ENCODE measurements at places on chromosomes 4 and X.

DNA sequence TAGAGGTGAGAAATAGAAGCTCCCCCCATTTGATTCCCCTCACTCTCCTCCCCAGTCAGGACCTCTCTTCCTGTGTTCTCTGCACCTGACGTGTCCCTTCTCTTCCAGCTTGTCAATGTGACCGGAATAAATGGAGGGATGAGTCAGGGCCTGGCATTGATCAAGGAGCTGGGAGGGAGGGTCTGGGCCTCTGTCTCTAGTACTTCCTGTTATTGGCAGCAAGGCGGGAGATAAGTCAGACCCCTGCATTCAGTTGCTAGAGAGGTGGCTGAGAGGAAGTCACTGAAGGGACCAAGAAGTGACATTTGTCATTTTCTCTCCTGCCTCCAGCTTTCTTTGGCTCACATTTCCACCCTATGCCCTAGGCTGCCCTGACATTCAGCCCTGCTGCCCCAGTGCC lies 35.1 kb upstream of the ZNF41 start:
- DNase-seq, result no peak

GRCh38 chr4:111027526-111027925 lies 404.6 kb upstream of the PITX2 start:
- no peak for DNase-seq

GRCh38 chr4:113674733-113675132 lies 86.8 kb downstream of the CAMK2D start:
- no peak for DNase-seq

GRCh38 chr4:120568731-120569130 lies 353.8 kb downstream of the PRDM5 start:
- DNase-seq, result no peak

GRCh38 chr4:154714339-154715040 lies 29.3 kb upstream of the LRAT start:
- no peak for DNase-seq

- DNase-seq, result no peak
These were observed 298.4 kb downstream of the ARHGAP10 start for GRCh38 chr4:148030193-148030873.

- no peak for DNase-seq
These were observed 3.2 kb downstream of the RPS6KA3 start for GRCh38 chrX:20263474-20263873.

GRCh38 chr4:150325872-150326271 lies 247.6 kb downstream of the DCLK2 start:
- DNase-seq, result no peak

DNA sequence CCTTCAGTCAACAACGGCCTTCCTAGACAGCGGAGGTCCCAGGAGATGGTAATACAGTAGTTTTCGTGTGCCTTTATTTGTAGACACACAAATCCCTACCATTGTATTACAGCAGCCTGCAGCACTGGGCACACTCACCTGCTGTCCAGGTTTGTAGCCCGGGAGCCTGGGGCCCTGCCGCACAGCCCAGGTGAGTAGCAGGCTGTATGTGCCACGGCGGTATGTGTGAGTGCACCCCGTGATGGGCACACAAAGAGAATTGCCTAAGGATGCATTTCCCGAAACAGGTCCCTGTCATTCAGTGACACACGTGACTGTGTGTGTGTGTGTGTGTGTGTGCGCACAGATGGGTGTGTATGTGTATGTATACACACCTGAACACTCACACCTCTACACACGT lies 8.1 kb upstream of the SLC25A6 start:
- peak; percentile 21 for DNase-seq

DNA sequence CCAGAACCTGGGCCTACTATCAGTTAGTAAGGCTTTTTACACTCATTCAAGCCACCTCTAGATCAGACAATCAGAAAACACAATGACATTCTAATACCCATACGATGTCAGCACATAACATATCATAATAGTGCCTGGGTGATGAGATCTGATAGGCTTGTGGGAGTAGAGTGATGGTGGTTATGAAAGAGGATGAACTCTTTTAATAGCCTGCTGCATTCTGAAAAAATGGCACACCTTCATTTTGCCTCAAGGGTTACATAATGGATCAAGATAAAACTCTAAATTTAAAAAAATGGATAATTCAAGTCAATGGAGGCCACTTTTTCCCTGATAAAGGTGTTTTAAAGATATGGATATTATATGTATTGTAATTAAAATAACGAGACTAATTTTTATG lies 215.6 kb downstream of the MAML3 start:
- DNase-seq, result no peak

DNA sequence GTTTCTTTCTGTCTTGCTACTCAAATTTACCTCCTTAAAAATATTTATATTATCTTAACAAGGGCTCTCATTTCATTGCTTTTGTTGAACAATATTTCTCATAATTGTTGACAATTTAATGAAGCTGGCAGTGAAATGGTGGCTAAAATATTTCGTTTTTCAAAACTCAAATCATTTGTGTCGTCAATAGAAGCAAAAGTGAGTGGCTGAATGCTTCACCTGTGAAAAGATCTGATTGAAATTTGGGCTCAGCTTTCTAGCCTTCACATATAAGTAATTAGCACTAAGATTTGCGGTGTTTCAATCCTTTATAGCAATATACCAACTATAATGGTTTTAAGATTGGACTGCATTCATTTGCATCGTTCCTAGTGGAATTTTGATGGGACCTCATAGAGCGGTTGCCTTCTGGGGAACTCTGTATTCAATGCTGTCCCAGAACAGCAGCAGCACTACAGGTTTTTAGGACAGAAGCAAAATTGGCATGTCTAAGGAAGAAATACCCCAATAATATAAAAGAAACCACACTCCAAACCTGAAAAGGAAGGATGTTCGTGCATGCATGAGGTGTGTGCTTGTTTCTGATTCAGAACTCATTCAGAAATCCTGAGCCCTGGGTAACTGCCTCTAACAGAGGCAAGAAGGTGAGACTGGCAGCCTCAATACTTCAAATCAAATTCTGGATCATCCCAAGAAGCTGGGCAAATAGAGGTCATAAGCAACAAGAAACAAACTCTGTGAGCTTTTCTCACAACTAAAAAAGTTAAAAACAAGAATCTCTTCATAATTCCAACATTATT lies 2.5 kb downstream of the CXCL1 start:
- DNase-seq, result no peak

GRCh38 chr4:140661550-140661949 lies 92.8 kb upstream of the UCP1 start:
- DNase-seq, result no peak

Measured in sigmoid colon (tissue), 7 donors.